ENCODE measurements at places on chromosomes 1 and 21. TPM values are rescaled to one million over a fixed set of nuclear protein-coding genes. Genes with fewer than 3 reads are reported as not detected.

LRRN2 gene
- total RNA-seq, result not detected

CYP4Z1 gene
- not detected for total RNA-seq

ARHGAP29 gene
- total RNA-seq, result not detected

ATP1A4 gene
- total RNA-seq, result not detected

TRABD2B gene
- total RNA-seq, result not detected

RWDD3 gene
- 17.8 TPM for total RNA-seq

PLA2G2A gene
- total RNA-seq, result not detected

DNA sequence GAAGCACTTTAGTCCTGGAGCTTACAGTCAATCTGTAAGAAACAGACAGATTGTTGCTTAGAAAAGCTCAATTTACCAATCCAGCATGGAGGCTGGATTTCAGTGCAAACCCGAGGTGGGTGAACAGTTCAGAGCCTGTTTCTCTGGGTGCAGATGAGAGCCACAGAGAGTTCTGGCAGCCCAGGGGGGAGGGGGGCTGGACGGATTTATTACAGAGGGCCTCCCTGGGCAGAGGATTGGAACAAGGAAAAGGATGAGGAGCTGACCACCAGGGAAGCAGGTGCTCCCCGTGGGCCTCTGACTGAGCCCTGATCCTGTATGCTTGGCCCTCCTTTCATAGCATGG lies 38.0 kb upstream of the EPS8L3 start:
- no peaks in the 10 kb centered on the region for H3K27me3 ChIP-seq
- peak overlapping the region; percentile 97 for H3K27ac ChIP-seq
- DNase-seq, result no peak
- peaks cover 67% of the 10 kb centered on the region for H3K4me1 ChIP-seq
- H3K36me3 ChIP-seq, result no peaks in the 10 kb centered on the region

DNA sequence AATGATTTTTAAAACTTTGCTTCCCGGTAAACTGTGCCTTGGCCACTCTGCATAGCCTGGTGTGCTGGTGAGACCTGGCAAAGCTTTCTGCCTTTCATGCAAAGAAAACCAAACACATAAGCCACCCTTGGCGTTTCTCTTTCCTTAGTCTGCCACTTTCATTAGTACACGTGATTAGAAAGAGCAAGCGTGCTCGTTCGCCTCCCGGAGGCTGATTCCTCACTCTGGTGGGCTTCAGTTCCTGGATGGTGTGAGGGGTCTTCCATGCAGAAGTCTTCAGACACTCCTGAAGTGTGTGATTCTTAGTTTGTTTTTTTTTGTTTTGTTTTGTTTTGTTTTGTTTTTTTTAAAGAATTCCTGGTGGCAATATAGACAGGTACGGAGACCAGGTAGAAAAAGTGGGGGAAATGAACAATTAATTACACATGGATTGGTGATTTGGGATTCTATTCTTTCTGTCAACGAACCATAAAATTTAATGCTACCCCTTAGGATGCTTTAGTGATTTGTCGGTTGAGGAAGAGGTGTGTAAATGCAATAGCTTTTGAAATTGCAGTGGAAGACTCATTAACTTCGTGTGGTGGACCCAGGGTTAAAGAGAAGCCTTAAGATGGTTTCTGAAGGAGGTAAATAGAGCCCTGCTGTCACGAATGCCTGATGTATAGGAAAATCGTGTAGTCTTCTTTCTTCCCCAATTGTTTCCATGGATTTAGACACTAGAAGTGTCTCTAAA lies 2.1 kb downstream of the GALNT2 start:
- H3K4me3 ChIP-seq, result peak overlapping the region; percentile 88
- H3K4me1 ChIP-seq, result peaks cover 63% of the 10 kb centered on the region
- H3K36me3 ChIP-seq, result peaks cover 5% of the 10 kb centered on the region
- H3K27ac ChIP-seq, result peak overlapping the region; percentile 90
- H3K27me3 ChIP-seq, result no peaks in the 10 kb centered on the region

DNA sequence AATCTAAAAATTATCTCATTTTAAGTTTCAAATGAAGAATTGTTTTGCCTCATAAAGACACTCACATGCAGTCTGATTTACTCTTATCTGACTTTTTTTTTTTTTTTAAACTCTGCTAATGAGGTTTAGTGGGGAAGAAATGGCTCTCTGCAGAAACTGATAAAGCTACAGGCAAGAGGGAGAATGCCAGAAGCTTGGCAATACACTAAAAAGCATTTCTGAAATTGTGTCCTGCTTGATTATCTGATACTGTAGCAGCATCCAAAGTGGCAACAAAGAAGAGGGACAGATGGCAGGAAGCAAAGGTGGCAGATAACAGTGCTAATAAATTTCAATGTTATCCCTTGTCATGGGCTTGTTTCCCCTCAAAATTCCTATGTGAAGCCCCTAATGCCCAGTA lies 1744.9 kb downstream of the NCAM2 start:
- H3K36me3 ChIP-seq, result no peaks in the 10 kb centered on the region
- no peaks in the 10 kb centered on the region for H3K4me1 ChIP-seq
- no peak overlapping the region for H3K4me3 ChIP-seq
- H3K27ac ChIP-seq, result no peak overlapping the region
- no peak for DNase-seq

DNA sequence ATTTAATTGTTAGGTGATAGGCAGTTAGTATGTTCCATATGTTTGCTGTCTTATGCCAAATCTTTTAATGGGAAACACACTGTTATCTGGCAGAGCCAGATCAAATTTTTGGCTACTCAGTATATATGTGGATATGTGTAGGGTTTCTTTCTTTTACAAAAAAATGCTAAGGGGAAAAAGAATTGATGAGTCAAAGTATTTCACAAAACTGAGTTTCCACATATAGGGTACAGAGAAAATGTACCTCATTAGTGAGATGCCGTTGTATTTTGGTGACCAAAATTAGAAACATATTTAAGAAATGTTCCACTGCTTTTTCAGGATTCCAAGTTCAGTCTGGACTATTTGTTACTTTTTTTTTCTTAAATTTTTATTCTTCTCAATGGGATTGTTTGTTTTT lies 201.2 kb upstream of the PTGFR start:
- H3K36me3 ChIP-seq, result no peaks in the 10 kb centered on the region
- no peak for DNase-seq

GRCh38 chr1:47755101-47755990 lies 241.8 kb downstream of the TRABD2B start:
- no peaks in the 10 kb centered on the region for H3K4me1 ChIP-seq
- DNase-seq, result peak; percentile 73
- H3K4me3 ChIP-seq, result no peak overlapping the region
- no peak overlapping the region for H3K27ac ChIP-seq
- H3K27me3 ChIP-seq, result peaks cover 5% of the 10 kb centered on the region

- no peak for DNase-seq
- no peak overlapping the region for H3K27ac ChIP-seq
- no peaks in the 10 kb centered on the region for H3K4me1 ChIP-seq
- H3K27me3 ChIP-seq, result no peaks in the 10 kb centered on the region
- no peak overlapping the region for H3K4me3 ChIP-seq
- peaks cover 37% of the 10 kb centered on the region for H3K36me3 ChIP-seq
Measured at GRCh38 chr1:193083365-193084088, 21.7 kb downstream of the GLRX2 start.

- no peak overlapping the region for H3K4me3 ChIP-seq
Measured at GRCh38 chr1:112458756-112459155, 50.0 kb upstream of the WNT2B start.

DNA sequence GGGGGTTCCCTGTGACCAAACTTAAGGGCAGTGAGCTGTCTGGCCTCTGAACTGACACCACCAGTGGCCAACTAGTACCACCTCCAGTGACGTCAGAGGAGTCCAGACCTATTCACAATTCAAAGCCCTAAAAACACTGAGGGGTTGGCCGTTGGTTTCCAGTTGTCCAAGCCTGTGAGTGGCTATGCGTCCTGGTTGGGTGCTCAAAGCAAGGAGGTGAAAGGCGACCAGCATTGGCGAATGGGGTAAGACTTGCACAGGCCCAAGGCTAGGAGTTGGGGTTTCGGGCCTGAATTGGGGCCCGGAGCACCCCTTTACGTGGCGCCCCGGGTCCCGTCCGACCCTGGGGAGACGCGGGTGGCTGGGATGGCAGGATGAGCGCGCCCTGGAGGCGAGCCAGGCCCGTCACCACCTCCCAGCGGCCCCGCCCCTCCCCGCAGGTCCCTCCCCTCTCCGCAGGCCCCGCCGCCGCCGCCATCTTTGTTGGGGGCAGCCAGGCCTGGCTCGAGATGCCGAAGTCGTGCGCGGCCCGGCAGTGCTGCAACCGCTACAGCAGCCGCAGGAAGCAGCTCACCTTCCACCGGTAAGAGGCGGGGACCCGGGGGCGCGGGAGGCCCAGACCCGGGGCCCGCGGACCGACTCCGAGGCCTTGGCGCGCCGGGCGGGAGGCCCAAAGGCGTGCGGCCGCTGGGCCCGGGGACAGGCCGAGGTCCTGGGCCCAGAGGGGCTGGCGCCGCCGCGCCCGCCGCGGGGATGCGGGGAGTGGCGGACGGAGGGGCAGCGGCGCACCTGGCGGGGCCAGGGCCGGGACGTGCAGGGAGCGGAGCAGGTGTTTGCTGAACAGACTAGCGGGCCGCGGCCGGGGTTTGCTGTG lies at the start of gene THAP3:
THAP3 (plus strand) TSS at position 159 of the 874 bp plus-strand sequence; CDS start at position 510, 351 bp downstream.
- H3K36me3 ChIP-seq, result peaks cover 33% of the 10 kb centered on the region
- peak within 1 kb of the TSS; percentile 84 for H3K27ac ChIP-seq
- peak; percentile 90 for DNase-seq
- peaks cover 26% of the 10 kb centered on the region for H3K4me1 ChIP-seq
- H3K4me3 ChIP-seq, result peak within 1 kb of the TSS; percentile 90

All from activated CD8-positive, alpha-beta T cell treated with anti-CD3 and anti-CD28 coated beads for 36 hours (primary cell).